ENCODE measurements at places on chromosomes 3 and 15.
A peak's percentile ranks its signal among the peaks of the same experiment; 100 is the strongest.

- no peak overlapping the region for H3K27ac ChIP-seq
- H3K36me3 ChIP-seq, result no peaks in the 10 kb centered on the region
- H3K4me1 ChIP-seq, result no peaks in the 10 kb centered on the region
- no peak overlapping the region for H3K4me3 ChIP-seq
Measured at GRCh38 chr3:22045882-22046281, 294.9 kb upstream of the ZNF385D start.

DNA sequence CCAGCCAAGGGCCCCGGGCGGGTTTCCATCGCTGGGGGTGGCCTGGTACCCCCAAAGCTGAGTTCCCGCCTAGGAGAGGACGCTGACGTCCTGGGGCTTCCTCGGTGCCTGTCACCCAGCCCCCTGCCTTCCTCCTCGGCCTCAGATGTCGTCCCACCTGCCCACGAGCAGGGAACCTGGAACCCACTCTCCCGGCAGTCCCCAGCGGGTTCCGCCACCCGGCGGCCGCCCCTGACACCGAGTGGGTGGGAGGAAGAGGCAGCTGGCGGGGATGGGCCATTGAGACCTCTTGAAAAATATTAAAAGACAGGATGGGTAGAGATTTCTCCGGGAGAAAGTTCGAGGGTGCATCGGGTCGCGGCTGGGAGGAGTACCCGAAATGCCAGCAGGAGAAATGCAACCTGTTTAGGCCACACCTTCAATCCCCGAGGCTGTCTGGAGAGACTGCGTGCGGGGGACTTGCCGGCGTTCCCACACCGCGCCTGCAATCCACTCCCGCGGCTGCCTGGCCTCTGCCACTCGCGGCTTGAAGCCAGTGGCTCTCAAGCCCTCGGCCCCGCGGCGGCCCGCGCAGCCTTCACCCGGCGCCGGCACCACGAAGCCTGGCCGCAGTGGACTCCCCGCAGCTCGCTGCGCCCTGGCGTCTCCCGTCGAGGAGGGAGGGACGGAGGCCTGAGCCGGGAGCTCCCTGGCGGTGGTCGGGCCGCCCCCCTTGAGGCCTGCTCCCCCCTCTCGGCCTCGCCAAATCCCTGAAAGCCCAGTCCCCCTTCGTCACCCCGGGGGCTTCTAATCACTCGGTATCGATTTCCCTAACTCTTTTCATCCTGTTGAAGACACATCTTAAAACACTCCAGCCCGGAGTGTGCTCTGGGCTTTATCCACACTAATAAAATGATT is 8.6 kb upstream of the NR2F2 start:
- no peak overlapping the region for H3K4me3 ChIP-seq
- peaks cover 9% of the 10 kb centered on the region for H3K27me3 ChIP-seq
- no peak overlapping the region for H3K27ac ChIP-seq
- H3K4me1 ChIP-seq, result no peaks in the 10 kb centered on the region
- no peaks in the 10 kb centered on the region for H3K36me3 ChIP-seq

DNA sequence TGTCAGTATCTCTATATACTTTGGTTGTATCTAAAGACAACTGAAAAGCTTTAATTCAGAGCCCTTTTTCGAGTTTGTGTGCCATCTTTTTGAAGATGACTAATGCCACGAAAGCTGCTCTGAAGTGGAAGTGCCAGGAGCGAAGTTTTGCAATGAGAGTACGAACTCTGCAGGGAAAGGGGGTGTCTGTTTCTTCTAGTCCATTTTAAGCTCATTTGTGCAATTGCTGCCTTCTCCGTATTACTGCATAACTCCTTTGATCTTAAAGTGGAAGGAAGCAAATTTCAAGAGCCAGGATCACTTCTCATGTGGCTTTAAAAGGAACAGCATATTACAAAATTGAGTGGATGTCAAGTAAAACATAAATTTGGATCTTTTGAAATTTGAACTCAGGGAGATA is 245.3 kb downstream of the FEZF2 start:
- no peak overlapping the region for H3K4me3 ChIP-seq
- H3K36me3 ChIP-seq, result no peaks in the 10 kb centered on the region
- no peak overlapping the region for H3K27ac ChIP-seq
- no peaks in the 10 kb centered on the region for H3K27me3 ChIP-seq
- no peaks in the 10 kb centered on the region for H3K4me1 ChIP-seq

GRCh38 chr3:73611176-73611575 is 13.6 kb downstream of the PDZRN3 start:
- no peak overlapping the region for H3K4me3 ChIP-seq
- H3K4me1 ChIP-seq, result no peaks in the 10 kb centered on the region
- H3K27me3 ChIP-seq, result peaks cover 4% of the 10 kb centered on the region
- no peaks in the 10 kb centered on the region for H3K36me3 ChIP-seq
- H3K27ac ChIP-seq, result no peak overlapping the region
- no peak for DNase-seq

- H3K4me3 ChIP-seq, result no peak overlapping the region
- H3K36me3 ChIP-seq, result no peaks in the 10 kb centered on the region
- no peaks in the 10 kb centered on the region for H3K27me3 ChIP-seq
- H3K4me1 ChIP-seq, result no peaks in the 10 kb centered on the region
Measured at GRCh38 chr3:178193846-178194245, 342.4 kb upstream of the KCNMB2 start.

DNA sequence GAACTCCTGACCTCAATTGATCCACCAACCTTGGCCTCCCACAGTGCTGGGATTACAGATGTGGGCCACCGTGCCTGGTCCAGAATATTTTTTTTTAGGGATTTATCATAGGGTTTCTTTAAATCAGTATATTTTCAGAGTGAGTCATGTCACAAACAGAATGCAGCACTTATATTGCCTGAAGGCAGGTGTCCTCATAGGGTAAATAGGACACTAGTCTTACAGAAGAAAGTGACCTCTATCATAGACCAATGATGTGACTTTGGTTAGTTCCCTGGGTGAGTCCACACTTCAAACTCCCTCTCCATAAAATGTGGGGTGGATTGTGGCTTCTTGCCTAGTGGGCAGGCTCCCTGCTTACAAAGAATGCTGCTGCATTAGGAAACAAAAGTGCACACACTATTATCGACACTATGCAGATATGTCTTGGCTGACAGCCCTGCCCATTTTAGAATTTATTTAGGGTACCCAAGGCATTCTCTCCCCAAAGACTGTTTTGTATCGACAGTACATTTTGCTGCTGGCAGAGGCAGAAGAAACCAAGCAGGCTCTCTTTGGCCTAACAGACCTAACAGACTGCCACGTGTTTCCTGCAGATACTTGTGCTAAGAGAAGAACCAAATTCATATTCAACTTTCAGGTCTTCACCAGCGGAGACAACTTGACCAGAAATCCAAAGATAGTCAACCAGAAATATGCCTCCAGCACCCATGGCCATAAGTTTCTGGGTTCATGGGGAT is 125.0 kb downstream of the MOBP start:
- H3K27ac ChIP-seq, result no peak overlapping the region
- H3K27me3 ChIP-seq, result peaks cover 11% of the 10 kb centered on the region
- H3K36me3 ChIP-seq, result no peaks in the 10 kb centered on the region
- H3K4me3 ChIP-seq, result no peak overlapping the region

DNA sequence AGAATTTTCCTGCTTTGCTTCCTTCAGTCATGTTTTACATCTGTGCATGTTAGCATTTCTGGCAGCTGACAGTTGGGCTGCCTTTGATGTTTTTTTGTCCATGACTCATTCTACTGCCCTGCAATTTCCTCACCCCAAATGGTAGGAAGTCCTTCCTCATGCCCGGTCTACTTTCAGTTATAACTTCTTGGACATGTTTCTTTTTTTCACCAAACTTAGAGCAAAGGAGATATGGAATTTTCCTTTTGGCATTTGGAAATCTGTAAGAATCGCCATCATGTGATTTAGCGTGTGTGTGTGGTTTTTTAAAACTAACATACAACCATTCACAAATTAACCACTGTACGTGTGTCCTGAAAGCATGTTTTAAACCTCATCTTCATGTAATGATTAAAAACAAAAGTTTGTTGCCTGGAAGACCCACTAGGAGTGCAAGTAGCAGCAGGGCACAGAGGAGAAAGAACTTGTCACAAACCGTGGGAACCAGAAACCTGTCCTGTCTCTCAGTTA is 430.7 kb upstream of the CFAP20DC start:
- no peaks in the 10 kb centered on the region for H3K27me3 ChIP-seq
- H3K4me3 ChIP-seq, result no peak overlapping the region
- H3K27ac ChIP-seq, result peak overlapping the region; percentile 54
- H3K36me3 ChIP-seq, result no peaks in the 10 kb centered on the region

DNA sequence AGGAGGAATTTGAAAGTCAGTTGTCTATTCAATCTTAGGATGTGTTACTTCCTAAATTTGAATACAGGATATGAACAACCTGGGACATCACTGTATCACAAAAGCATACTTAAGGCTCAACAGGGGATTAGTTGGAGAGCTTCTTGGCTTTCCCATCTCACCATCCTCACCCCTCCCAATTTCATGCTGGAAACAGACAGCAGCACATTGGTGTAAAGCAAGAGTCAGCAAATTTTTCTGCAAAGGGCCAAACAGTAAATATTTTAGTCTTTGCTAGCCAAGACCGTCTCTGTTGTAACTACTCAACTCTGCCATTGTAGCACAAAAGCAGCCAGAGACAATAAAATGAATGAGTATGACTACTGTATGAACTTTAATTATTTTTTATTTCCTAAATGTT is 94.9 kb downstream of the ERC2 start:
- no peak for DNase-seq
- H3K27me3 ChIP-seq, result no peaks in the 10 kb centered on the region
- H3K36me3 ChIP-seq, result no peaks in the 10 kb centered on the region
- H3K4me1 ChIP-seq, result no peaks in the 10 kb centered on the region

DNA sequence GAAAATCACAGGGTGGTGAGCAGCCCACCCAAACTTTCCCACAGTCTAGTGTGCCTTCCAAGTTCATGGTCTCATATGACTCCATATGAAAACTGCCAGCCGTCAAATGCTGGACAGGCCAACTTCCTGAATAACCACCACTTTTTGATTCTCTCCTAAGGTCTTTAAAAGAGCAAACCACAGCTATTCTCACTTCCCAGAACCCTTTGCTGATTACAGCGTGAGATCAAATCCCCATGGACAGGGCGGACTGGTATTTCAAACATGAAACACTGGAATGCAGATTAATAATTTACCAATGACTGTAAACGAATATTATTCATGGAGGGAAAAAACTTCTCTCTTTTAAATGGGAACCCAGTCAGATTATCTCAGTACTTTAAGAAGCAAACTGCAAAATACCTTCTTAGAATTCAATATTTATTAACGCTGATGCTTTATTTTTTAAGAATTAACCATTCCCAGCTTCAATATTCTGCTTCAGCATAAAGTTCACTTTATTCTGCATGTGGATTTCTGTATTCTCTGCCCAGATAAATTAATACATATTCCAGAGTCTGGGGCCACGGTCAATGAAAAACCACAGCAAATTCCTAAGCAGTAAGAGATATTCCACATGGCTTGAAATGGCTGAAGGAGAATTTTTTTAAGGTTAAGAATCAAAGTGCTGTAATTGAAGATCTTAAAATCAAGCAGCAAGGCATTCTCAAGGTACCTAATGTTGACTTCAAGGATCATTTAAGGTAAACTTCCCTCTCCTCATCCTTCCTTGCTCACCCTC is 42.9 kb downstream of the MYO1E start:
- H3K4me1 ChIP-seq, result no peaks in the 10 kb centered on the region
- no peak overlapping the region for H3K4me3 ChIP-seq
- no peaks in the 10 kb centered on the region for H3K27me3 ChIP-seq
- DNase-seq, result no peak

DNA sequence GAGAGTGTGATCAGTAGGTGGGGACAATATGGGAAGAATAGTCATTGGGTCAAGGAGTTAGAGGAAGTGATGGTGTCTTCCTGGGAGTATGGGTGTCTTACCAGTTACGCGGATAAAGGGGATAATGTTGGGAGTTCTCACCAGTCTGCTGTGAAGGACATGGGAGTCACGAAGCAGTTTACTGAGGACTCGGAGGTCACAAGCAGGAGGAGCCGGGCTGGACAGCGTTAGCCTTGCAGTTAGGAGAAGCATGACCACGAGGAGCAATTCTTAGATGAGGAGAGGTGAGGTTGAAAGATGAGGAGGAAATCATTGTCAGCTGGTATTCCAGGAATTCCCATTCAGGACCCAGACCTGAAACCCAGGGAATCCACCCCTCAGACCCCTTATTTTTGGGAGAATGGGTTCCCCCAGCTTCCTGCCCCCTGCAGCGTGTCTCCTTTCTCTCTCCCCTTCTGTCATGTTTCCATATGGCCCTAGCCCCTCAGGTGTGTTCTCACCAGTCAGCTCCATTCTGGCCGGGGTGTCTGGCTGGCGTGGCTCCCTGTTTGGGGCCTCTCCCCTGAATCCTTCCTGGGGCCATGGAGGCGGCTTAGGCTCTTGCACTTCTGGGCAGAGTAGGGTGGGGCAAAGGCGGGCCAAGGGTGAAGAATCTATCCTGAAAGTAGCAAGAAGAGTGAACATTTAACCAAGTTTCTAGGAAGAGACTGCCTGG is 2.1 kb downstream of the THPO start:
- no peaks in the 10 kb centered on the region for H3K36me3 ChIP-seq
- H3K4me3 ChIP-seq, result no peak overlapping the region
- no peak overlapping the region for H3K27ac ChIP-seq
- DNase-seq, result no peak
- H3K4me1 ChIP-seq, result no peaks in the 10 kb centered on the region

DNA sequence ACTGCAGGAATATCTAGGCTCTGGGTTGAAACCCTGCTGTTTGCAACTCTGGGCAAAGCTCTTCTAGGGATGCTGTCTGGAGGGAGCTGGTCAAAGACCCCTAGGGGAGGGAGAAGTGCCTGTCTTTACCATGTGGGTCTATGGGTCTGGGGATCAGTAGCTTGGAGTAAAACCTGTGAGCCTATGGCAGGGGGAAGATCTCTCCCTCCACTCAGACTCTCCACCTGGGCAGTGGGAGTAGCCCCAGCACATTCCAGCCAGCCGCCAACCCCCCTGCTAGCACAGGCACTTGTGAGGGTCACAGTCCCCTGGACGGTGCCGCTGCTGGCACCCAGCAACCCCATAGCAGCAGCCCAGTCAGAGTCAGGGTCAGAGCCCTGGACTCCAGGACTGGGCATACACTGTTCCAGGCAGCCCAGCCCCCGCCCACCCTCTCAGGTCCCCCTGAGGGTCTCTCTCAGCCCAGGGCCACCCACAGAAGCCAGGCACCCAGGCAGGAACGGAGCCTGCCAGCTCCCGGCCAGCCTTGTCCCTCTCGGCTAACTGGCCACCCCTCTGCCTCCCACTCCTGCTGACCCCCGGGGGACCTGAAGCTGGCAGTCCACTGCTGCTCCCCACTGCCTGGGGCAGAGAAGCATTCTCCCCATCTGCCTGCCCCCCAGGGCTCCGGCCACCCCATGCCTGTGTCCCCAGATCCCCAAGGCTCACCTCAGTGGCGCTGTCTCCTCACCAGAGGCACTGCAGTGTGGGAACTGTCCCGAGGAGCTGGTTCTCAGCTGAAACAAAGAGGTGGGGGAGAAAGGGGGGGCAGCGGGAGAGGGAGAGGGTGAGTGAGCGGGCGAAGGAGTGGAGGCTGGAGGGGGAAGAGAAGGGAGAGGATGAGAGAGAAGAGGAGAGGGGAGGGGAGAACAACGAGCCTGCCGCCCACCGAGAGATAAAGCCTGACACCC is 10.8 kb downstream of the GLYCTK start:
- no peak overlapping the region for H3K27ac ChIP-seq
- H3K4me1 ChIP-seq, result no peaks in the 10 kb centered on the region
- no peak for DNase-seq
- no peak overlapping the region for H3K4me3 ChIP-seq
- no peaks in the 10 kb centered on the region for H3K27me3 ChIP-seq
- no peaks in the 10 kb centered on the region for H3K36me3 ChIP-seq

- peak; percentile 35 for DNase-seq
- peaks cover 13% of the 10 kb centered on the region for H3K27me3 ChIP-seq
- no peak overlapping the region for H3K27ac ChIP-seq
- no peaks in the 10 kb centered on the region for H3K4me1 ChIP-seq
- no peak overlapping the region for H3K4me3 ChIP-seq
- H3K36me3 ChIP-seq, result no peaks in the 10 kb centered on the region
Measured at GRCh38 chr15:65981837-65982626, 112.7 kb downstream of the RAB11A start.
